ENCODE measurements at places on chromosomes 11 and 22.

GRCh38 chr11:12669930-12670329, 4.3 kb upstream of the TEAD1 start:
- DNase-seq, result no peak

- DNase-seq, result no peak
Observed at GRCh38 chr11:108466405-108466804, 924 bp downstream of the C11orf65 start.

DNA sequence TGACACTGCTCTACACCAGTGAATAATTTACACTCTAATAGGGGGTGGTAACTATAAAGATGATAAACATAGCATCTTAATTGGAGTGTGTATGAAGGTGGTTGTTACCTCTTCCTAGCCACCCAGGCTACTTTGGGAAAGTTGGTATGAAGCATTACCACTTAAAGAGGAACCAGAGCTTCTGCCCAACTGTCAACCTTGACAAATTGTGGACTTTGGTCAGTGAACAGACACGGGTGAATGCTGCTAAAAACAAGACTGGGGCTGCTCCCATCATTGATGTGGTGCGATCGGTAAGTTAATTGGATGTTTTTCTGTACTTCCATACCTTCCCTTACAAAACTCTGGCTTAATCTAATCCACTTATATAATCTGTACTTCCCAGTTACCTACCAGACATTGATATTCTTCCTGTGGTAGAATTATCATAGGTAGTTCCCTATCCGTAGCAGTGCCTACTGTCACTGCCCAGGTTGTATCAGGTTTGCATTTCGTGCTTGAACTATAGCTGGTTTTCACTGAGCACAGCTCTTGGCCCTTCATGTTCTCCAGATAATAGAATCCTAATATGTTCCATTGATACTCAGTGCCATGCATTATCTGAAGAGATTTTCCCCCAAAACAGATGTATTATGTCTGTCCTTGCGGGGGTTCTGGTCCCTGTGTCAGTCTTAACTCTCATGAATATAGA, 2.2 kb downstream of the RPL27A start:
- no peak for DNase-seq

GRCh38 chr11:16611926-16612565, 126.4 kb upstream of the C11orf58 start:
- no peak for DNase-seq

- no peak for DNase-seq
Observed at GRCh38 chr11:114040706-114041211, 18.8 kb upstream of the ZBTB16 start.

DNA sequence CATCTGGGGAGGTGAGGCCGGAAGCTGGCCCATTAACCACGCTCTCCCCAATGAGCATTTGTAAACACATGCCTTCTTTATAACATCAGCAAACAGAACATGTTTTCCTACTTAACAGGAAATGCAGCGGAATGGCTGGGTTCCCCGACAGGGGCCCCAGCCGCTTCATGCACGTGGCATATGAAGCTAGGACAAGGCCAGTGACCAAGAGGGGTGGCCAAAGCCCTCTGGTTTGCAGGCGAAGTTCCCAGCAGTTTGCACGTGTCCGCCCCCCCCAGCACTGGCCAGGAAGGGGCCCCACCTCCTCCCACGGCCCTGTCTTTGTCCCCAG, 38.7 kb upstream of the LINC01488 start:
- DNase-seq, result no peak

GRCh38 chr11:77345621-77346020, 44.1 kb upstream of the GDPD4 start:
- no peak for DNase-seq

DNA sequence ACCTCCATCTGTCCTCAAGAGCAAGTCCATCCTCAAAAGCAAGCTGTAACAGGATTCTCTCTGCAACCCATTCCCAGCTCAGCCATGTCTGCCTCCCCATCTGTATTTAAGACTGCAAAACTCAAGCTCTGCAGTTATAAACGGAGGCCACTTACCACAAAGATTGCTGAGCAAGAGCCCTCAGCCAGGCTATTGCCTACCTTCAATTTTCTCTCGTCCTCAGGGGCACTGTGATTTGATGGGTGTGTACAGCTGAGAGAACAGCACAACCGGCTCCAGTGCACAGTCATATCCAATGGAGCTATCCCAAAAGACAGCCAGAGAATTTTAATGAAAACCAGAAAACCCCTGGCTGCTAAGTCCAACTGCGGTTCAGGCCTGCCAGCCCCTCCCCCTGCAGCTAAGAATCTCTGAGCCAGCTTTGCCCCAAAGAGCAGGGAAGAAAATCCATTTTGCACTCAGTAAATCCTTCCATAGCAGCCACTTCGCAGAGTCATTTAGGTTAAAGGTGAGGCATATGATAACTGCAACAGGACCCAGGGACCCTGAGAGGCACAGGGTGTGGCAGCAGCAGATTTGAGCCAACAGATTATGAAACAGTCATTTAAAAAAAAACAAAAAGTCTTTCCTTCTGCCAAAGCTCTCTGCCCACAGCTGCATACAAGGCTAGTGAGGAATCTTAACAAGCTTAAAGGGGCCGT, 37.6 kb downstream of the RAB30 start:
- DNase-seq, result no peak

DNA sequence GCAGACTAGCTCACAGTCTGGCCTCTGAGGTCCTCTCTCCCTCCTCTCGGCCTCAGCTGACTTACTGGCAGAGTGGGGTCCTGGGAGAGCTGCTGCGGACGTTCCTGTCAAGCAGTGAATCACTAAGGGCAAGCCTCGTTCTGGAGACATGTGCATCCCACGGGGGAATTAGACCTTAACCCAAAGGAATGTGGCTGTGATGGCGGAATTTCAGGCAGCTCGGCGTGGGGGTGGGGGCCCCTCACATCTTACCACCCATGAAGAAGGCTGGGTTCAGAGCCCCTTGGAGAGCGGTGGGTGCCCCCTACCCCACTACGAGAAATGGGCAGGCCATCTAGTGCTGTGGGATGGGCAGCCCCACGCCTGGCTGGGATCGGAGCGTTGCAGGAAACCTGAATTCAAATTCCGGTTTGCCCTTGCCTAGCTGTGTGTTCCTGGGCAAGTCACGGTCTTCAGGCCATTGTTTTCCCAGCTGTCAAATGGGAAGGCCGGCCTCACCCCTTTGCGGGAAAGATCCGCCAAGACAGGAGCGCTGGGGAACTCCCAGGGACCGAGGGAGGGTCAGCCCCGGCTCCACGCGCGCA, 554 bp downstream of the LRRC32 start:
- DNase-seq, result no peak

- DNase-seq, result no peak
Observed at GRCh38 chr11:12119502-12119901, 9.1 kb downstream of the MICAL2 start.

DNA sequence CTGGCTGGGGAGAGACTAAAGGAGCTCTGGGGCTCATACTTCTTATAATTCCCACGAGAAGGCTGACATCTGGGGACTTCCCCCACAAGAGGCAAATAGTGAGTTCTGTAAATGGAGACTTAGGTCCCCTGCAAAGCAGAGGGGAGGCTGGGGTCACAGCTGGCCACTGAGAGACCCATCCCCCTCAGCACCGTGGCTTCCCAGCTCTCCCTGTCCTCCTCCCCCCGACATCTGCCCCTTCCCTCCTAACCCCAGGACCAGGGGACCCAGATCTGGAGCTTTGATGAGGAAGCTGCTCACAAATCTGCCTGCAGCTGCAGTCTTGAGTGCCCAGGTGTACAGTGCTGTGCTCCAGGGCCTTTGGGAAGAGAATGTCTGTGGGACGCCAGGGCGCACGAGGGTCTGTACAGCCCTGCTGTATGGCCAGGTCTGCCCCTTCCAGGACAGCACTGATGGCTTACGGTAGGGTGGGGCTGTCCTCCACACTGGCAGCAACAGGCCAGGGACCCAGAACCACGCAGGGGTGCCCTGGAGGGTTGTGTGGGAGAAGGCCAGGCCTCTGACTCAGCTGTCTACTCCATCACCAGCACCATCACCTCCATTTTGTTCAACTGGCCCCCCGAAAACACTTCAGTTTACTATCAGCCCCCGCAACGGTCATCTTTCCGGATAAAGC, 1.1 kb downstream of the RGL4 start:
- DNase-seq, result no peak

GRCh38 chr11:68942751-68943271, 38.0 kb downstream of the MRGPRD start:
- no peak for DNase-seq

DNA sequence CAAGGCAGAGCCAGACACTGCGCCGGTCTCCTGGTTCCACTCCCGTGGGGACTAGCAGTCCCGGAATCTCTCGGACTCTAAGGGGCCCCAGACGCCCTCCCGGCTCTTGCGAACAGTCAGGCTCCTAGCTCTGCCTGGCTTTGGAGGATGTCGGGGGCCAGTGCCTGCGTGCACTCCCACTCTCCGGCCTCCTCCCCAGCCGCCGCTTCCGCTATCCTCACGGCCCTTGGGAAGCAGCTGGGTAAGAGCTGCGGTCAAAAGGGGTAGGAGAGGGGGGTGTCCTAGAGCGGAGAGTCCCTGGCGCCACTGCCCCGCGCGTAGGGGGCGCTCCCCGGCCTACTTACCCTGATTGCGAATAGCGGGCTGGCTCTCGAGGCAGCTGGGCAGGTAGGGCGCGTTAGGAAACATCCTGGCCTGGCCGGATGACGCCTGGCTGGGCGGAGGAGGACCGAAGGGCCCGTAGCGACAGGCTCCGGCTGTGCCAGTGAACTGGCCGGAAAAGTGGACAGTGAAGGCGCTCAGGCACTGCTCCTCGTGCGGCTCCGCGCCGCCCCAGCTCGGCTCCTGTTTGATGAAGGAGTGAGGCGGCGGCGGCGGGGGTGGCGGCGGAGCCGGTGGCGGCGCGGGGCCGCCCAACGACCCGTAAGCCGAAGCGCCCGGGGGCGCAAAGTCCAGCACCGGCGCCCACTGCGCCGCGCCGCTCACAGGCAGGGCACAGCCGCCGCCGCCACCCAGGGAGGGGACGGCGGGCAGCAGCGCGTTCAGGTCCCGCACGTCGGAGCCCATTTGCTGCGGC, 785 bp downstream of the WT1 start:
- no peak for DNase-seq

GRCh38 chr11:59225017-59225416, 12.3 kb upstream of the MPEG1 start:
- DNase-seq, result no peak

- DNase-seq, result no peak
Observed at GRCh38 chr11:16402654-16403447, 46.5 kb upstream of the SOX6 start.

DNA sequence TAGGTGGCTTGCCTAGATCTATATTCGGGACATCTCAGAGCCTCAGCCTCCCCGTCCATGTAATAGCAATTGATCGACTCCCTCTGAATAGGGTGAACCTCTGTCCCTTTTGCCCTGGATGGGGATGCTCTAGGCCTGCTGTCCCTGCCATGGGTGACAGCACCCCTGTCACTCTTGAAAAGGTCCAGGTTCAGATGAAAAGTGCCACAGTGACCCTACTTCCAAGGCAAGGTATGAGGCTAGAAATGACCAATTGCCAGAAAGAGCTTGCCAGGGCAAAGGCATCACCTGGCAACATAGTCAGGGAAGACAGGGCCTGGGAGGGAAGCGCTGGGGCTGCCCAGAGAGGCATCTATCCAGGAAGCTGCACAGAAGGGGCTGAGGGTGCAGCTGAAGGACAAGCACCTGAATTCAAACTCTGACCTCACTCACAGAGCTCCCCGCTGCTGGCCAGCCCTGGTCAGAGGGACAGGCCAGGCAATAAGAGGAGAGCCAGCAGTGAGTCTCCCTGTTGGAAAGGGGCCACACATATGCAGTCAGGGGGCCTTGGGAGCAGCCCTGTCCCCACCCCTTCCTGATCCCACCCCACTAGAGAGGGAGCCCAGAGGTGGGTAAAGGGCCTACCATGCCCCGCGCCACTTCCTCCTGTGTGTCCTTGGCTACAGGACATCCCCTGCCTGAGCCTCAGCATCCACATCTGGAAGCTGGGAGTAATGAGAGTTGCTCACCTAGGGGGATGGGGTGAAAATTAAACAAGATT, 9.0 kb upstream of the APOBEC3A start:
- no peak for DNase-seq

DNA sequence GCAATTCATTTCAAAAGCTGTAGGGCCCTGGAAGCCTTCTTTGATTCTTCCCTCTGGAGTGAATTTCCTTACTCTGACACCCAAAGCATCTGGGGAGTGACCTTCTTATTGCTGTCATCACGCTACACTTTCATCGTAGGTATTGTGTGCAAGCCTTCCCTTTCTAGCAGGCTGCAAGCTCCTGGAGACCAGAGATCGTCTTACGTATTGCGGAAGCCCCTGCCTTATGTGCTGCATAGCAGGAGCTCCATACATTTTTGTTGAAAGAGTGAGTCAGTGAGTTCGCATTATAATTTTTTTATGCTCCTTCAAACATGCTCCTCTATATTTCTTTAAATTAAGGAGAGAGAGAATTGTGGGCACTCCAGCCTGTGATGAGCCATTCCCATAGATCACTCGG, 21.2 kb upstream of the TMEM218 start:
- DNase-seq, result no peak

- no peak for DNase-seq
Observed at GRCh38 chr11:26193694-26194365, 138.1 kb upstream of the ANO3 start.

DNA sequence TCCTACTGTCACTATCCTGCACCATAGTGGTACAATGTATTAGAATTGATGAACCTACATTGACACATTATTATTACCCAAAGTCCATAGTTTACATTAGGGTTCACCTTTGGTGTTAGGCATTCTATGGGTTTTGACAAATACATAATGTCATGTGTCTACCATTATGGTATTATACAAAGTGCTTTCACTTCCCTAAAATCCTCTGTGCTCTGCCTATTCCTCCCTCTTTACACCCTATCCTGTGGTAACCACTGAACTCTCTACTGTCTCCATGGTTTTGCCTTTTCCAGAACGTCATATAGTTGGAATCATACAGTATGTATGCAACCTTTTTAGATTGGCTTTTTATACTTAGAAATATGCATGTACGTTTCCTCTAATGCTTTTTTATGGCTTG, 51.5 kb downstream of the CCDC15 start:
- no peak for DNase-seq

DNA sequence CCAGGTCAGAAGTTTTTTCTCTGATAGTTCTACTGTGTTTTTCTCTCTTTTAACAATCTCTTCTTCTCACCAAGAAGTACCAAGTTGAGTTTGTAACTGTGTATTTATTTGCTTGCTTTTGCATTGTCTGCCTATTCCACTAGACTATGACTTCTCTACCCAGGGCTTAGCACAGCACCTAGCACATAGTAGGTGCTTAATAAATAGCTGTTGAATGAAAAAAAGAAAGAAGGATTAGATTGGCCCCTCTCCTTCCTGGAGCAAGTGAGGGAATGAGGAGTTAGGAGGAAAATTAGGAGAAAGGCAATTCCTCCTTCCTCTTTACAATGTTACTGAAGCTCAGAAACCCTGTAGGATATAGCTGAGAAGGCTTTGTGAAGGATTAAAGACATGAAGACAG, 83.3 kb downstream of the FBXO7 start:
- no peak for DNase-seq

Measured in activated CD8-positive, alpha-beta memory T cell treated with anti-CD3 and anti-CD28 coated beads for 1 hour (primary cell).